ENCODE measurements at places on chromosomes 1 and 21. TPM values are rescaled to one million over a fixed set of nuclear protein-coding genes. Genes with fewer than 3 reads are reported as not detected.

CBR1 gene
- total RNA-seq, result 80.2 TPM

S100A14 gene
- total RNA-seq, result 411 TPM

DDR2 gene
- 0.35 TPM for total RNA-seq

TNNT2 gene
- 4.8 TPM for total RNA-seq

PPIAL4G gene
- total RNA-seq, result not detected

CENPS gene
- 35.9 TPM for total RNA-seq

TNFSF4 gene
- total RNA-seq, result 0.23 TPM

TNFRSF4 gene
- 0.38 TPM for total RNA-seq

DNA sequence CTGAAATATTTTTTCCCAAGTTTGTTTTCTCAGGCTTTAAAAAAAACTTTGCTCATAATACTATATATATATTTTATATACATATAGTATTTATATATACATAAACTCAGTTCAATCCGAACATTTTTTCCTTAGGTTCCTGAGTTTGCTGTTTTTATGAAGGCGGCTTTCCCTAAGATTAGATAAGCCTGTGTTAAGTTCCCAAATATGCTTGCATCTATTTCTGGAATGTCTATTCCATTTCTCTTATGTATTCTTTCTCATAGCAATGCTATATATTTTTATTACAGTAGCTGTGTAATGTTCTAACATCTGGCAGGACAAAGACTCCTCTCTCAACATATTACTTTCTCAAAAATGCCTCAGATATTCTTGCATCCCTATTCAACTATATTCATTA lies 45.9 kb downstream of the ADSS2 start:
- no peak overlapping the region for H3K4me3 ChIP-seq
- H3K4me1 ChIP-seq, result no peaks in the 10 kb centered on the region
- H3K36me3 ChIP-seq, result peaks cover 45% of the 10 kb centered on the region

DNA sequence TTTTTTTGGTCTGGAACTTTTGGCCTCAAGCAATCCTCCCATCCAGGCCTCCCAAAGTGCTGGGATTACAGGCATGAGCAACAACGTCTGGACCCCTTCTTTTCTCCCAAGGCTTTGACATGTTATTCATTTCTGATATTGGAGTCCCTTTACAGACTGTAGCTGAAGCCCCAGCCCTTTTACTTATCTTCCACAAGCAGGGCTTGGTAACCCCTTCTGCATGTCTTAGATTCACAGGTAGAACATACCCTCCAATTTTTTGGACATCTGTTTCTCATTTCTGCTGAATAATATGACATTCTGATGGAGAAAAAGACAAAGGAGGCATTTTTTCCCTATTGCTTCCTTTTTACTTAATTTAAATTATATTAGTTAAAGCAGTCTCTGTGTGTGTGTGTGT lies 39.2 kb upstream of the RGS21 start:
- no peaks in the 10 kb centered on the region for H3K4me1 ChIP-seq
- no peaks in the 10 kb centered on the region for H3K27me3 ChIP-seq
- H3K36me3 ChIP-seq, result no peaks in the 10 kb centered on the region

DNA sequence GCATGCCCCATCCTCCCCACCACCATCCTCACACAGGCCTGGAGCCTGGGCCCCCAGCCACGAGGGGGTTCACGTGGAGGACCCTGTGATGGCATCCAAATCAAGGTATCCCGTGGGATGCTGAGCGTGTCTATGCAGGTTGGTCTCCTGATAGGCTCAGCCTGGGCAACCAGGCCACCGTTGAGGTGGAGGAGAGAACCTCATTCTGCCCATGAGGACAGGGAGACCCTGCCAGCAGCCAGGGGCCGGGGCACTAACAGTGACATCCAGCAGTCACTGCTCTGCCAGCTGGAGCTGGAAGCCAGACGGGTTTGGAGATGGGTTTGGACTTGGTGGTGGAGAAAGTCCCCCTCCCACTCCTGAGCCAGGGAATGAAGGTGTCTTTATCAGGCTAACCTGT lies 582.8 kb downstream of the MATN1 start:
- no peak overlapping the region for H3K27ac ChIP-seq
- no peaks in the 10 kb centered on the region for H3K36me3 ChIP-seq
- H3K27me3 ChIP-seq, result peaks cover 49% of the 10 kb centered on the region

- no peak overlapping the region for H3K27ac ChIP-seq
- no peak overlapping the region for H3K4me3 ChIP-seq
- no peak for DNase-seq
- no peaks in the 10 kb centered on the region for H3K36me3 ChIP-seq
- peaks cover 14% of the 10 kb centered on the region for H3K4me1 ChIP-seq
Measured at GRCh38 chr1:218462587-218462986, 117.5 kb downstream of the TGFB2 start.

DNA sequence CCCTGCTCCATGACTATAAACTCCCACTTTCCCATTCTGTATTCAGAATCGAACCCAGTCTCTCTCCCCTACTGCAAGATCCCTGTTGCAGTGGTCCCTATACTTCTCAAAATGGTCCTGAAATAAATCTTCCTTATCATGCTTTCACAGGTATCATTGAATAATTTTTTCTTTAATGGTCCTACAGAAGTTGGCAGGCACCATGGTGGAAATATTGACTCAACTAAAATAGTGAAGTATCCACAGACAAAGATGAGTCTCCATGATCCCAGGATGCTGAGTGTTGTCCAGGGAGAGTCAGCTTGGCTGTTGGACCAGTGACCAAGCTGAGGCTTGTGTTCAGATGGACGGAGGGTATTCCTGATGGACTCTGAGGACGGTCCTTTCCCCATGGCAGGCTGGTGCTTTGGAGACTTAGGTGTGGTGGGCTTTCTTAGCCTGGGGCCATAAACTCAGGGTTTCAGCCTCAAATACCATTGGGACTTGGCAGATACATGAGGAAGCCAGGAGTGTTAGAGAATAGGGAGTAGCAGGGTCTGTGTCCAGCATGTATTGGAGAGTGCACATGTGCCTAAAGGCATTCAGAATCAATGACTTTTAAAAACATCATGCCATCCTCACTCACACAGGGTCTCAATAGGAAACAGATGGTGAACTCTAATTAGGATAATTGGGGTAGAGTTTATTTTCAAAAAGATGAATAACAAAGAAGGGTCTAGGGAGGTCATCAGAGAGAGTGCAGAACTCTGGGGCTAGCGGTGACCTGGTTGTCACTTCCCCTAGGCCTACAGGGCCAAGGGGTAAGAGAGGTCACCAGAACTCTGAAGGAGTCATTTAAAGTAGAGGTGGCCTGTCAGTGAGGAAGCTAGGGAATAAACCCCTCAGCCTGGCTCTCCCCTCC lies 19.8 kb downstream of the TINAGL1 start:
- no peak overlapping the region for H3K4me3 ChIP-seq
- no peaks in the 10 kb centered on the region for H3K36me3 ChIP-seq
- H3K27ac ChIP-seq, result no peak overlapping the region
- no peaks in the 10 kb centered on the region for H3K27me3 ChIP-seq

GRCh38 chr1:223102797-223103533 lies 40.1 kb downstream of the TLR5 start:
- peak; percentile 54 for DNase-seq
- H3K27ac ChIP-seq, result no peak overlapping the region
- H3K4me3 ChIP-seq, result no peak overlapping the region

DNA sequence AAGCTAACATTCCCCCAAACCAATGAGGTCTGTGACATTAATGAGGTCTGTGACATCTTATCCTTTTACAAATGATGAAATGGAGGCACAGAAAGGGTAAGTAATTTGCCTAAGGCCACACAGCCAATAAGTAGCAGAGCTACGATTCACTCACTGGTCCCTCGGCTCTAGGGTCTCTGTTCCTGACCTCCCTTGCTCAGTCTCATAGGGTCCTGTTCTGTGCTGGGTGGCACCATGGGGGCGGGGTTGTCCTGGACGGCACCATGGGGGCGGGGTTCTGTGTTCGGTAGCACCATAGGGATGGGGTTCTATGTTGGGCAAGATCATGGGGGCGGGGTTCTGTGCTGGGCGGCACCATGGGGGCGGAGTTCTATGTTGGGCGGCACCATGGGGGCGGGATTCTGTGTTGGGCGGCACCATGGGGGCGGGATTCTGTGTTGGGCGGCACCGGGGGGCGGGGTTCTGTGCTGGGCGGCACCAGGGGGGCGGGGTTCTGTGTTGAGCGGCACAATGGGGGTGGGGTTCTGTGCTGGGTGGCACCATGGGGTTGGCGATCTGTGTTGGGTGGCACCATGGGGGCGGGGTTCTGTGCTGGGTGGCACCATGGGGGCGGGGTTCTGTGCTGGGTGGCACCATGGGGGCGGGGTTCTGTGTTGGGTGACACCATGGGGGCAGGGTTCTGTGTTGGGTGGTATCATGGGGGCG lies 55.6 kb downstream of the CLSTN1 start:
- H3K27ac ChIP-seq, result peak overlapping the region; percentile 83
- no peak overlapping the region for H3K4me3 ChIP-seq
- no peaks in the 10 kb centered on the region for H3K27me3 ChIP-seq
- no peaks in the 10 kb centered on the region for H3K36me3 ChIP-seq
- peaks cover 15% of the 10 kb centered on the region for H3K4me1 ChIP-seq

- H3K4me1 ChIP-seq, result no peaks in the 10 kb centered on the region
- no peak overlapping the region for H3K27ac ChIP-seq
- H3K27me3 ChIP-seq, result no peaks in the 10 kb centered on the region
- no peak for DNase-seq
Measured at GRCh38 chr1:243465738-243466137, 209.9 kb downstream of the SDCCAG8 start.

DNA sequence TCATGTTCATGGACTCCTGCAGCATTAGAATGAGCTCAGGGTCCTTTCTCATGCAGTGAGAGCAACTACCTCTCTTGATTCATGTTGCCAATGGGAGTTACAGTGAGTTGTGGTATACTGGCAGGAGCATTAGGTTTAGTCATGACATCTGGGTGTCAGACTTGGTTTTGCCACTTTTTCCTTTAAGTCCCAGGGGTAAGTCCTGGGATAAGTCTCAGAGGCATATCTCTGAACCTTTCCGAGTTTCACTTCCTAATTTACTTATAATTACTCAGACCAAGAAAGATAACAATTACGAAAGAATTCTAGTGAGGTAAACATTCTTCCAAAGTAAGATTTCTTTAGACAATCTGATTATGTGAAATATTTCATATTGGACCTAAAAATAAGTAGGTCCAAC lies 606.0 kb downstream of the SMYD3 start:
- H3K36me3 ChIP-seq, result no peaks in the 10 kb centered on the region
- H3K4me3 ChIP-seq, result no peak overlapping the region
- no peak for DNase-seq
- H3K4me1 ChIP-seq, result no peaks in the 10 kb centered on the region

- no peaks in the 10 kb centered on the region for H3K36me3 ChIP-seq
- no peaks in the 10 kb centered on the region for H3K4me1 ChIP-seq
- no peak overlapping the region for H3K4me3 ChIP-seq
- no peaks in the 10 kb centered on the region for H3K27me3 ChIP-seq
- H3K27ac ChIP-seq, result no peak overlapping the region
Measured at GRCh38 chr1:203274603-203275381, 30.5 kb upstream of the BTG2 start.

- peak; percentile 81 for DNase-seq
- no peaks in the 10 kb centered on the region for H3K27me3 ChIP-seq
- H3K4me3 ChIP-seq, result no peak overlapping the region
- peaks cover 45% of the 10 kb centered on the region for H3K36me3 ChIP-seq
Measured at GRCh38 chr1:151887028-151887427, 22.3 kb downstream of the THEM4 start.

DNA sequence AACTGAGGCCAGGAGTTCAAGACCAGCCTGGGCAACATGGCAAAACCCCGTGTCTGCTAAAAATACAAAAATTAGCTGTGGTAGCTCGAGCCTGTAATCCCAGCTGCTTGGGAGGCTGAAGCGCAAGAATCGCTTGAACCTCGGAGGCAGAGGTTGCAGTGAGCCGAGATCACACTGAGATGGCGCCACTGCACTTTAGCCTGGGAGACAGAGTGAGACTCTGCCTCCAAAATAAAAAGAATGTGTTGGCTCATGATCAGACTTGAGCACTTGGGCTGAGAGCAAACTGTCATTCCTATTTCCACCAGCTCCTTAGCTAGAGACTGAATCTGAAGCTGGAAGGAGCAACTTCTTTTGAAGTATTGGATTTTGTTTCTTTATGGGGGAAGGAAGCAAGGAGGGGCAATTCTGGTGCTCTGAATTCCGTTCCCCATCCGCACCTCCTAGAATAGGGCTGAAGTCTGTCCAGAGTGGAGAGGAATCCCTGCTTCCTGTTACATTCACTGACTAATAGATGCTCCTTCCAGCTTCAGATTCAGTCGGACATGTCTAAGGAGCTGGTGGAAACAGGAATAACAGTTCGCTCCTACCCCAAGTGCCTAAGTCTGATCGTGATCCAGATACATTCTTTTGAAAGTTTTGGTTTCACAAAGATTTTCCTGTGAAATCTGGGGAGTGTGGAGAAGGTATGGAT lies 3.8 kb downstream of the ZNF672 start:
- no peak for DNase-seq
- H3K4me3 ChIP-seq, result no peak overlapping the region
- no peaks in the 10 kb centered on the region for H3K36me3 ChIP-seq
- H3K27me3 ChIP-seq, result no peaks in the 10 kb centered on the region
- H3K27ac ChIP-seq, result no peak overlapping the region

GRCh38 chr1:7333094-7333493 lies 438.0 kb upstream of the VAMP3 start:
- DNase-seq, result no peak
- H3K4me3 ChIP-seq, result no peak overlapping the region
- H3K4me1 ChIP-seq, result no peaks in the 10 kb centered on the region
- no peaks in the 10 kb centered on the region for H3K36me3 ChIP-seq

DNA sequence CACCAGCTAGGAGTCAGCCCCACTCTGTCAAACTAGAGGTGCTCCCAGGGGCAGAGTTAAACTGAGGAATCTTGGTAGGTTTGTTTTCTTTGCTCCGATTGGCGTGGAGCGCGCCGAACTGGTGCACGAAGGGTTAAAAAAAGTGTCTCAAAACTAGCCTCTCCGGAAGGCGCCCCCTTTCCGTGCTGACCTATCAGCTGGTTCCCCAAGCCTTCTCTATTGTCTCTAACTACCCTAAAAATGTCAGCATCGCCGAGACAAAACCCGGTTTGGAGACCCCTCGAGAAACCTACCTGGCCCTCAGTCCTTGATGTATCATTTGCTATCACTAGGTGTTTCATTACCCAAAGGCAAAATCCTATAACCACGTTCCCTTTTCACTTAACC lies 2.2 kb downstream of the TGFB2 start:
- peak overlapping the region; percentile 98 for H3K4me3 ChIP-seq
- peaks cover 48% of the 10 kb centered on the region for H3K4me1 ChIP-seq
- no peaks in the 10 kb centered on the region for H3K27me3 ChIP-seq
- H3K27ac ChIP-seq, result peak overlapping the region; percentile 85

GRCh38 chr1:225880222-225880588 lies 2.0 kb downstream of the TMEM63A start:
- H3K4me1 ChIP-seq, result peaks cover 64% of the 10 kb centered on the region
- H3K36me3 ChIP-seq, result peaks cover 6% of the 10 kb centered on the region
- no peak for DNase-seq
- no peaks in the 10 kb centered on the region for H3K27me3 ChIP-seq
- no peak overlapping the region for H3K27ac ChIP-seq

Measured in PC-9 (cell line).